GM13976 (cell line): ENCODE measurements at places on chromosomes 5 and 9.
A peak's percentile ranks its signal among the peaks of the same experiment; 100 is the strongest.

GRCh38 chr9:5556101-5556705 lies 45.9 kb downstream of the PDCD1LG2 start:
- no peak for DNase-seq

GRCh38 chr5:1702318-1702717 lies 97.3 kb downstream of the MRPL36 start:
- DNase-seq, result no peak

- no peak for DNase-seq
These were observed 53.4 kb upstream of the RPS23 start for GRCh38 chr5:82331557-82331956.

GRCh38 chr5:140005145-140005591 lies 37.9 kb downstream of the NRG2 start:
- DNase-seq, result peak; percentile 66

DNA sequence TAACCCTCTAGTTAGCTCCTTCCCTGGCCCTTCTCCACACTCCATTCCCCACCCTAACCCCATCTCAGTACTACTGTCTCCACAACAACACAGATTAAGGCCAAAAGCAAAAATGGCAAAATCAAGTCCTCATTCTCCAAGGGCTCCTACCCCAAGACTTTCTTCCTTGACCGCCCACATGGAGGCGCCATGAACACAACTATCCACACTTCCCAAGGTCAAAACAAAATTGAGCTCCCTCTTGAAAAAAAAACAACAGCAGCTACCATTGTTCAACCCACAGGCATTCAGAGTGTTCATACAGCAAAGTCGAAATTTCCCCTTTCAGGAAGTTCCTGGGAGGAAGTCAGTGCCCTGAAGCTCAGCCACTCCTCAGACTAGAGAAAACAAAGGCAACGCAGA lies 54.4 kb downstream of the GNAQ start:
- peak; percentile 13 for DNase-seq

DNA sequence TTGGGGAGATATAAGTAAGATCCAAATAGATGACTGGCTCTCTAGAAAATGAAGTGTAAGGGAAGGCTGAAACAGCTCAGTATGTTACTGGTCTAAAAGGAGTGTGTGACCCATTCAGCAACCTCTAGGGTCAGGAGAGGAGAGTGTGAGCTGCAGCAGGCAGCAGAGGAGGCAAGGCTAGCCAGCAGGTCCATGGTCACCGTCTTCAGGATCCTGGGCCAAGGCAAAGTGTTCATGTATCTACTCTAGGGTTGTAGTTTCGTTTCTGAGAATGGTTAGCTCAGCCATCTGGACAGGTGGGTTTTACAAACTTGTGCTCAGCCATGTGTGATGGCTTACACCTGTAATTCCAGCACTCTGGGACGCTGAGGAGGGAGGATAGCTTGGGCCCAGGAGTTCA lies 13.7 kb downstream of the MYO10 start:
- DNase-seq, result no peak

GRCh38 chr9:105269593-105269992 lies 25.1 kb downstream of the SLC44A1 start:
- DNase-seq, result no peak

GRCh38 chr5:66864240-66864884 lies 268.2 kb downstream of the MAST4 start:
- DNase-seq, result peak; percentile 12

DNA sequence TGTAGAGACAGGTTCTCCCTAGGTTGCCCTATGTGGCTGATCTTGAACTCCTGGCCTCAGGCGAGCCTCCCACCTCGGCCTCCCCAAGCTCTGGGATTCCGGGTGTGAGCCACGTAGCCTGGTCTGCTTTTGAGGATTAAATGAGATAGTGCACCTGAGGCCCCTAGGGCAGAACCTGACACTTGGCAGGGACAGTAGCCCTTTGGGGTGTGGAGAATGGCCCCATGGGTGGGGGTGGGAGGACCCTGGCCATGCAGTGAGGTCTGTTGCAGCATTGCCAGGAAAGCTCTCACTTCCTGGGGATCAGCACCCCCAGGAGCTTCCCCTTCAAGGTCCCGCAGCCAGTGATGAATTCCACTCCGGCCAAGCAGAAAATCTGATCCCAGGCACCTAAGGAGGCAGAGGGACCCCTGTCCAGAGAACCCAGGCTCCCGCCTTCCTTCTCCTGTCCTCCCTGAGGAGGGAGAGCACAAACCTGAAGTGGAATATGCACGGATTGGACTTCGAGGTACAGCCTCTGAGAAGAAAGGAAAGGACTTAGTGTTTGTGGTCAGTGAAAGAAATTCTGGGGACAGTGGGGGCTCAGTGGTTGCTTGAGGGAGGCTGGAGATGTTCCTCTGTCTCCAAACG lies 73.9 kb upstream of the UNC5A start:
- DNase-seq, result peak; percentile 6

DNA sequence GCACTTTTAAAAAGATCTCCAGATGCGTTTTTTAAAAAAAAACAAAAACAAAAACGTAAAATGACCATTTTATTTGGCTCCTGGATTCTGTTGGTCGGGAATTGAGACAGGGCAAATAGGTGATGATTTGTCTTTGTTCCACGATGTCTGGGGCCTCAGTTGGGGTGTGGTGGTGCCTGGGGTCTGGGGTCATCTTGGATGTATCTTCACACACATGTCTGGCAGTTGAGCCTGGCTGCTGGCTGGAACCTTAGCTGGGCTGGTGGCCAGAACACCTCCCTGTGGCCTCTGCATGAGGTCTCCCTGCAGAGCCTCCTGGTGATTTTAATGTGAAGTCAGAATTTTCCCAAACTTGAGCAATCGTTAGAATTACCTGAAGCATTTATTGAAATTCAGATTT lies 42.5 kb upstream of the BASP1 start:
- DNase-seq, result no peak

DNA sequence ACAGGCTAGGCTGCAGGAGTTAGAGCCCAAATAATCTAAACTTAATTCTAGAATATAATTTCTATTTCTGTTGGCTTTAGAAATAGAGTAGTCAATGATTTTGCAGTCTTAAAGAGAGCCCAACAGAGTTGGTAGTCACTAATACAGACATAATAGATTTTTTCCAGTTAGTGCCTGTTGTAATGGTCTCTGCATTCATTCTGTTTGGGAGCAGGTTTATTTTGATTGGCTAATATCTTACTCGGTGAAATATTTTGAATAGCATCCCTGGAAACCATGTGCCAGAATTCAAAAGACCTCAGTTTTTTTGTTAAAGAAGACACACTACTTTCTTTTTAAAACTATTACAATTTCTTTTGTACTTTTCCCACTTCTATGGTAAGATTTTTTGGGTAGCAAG lies 107.2 kb downstream of the RASGRF2 start:
- DNase-seq, result no peak

- DNase-seq, result no peak
These were observed 26.8 kb downstream of the WWC1 start for GRCh38 chr5:168318240-168318639.

DNA sequence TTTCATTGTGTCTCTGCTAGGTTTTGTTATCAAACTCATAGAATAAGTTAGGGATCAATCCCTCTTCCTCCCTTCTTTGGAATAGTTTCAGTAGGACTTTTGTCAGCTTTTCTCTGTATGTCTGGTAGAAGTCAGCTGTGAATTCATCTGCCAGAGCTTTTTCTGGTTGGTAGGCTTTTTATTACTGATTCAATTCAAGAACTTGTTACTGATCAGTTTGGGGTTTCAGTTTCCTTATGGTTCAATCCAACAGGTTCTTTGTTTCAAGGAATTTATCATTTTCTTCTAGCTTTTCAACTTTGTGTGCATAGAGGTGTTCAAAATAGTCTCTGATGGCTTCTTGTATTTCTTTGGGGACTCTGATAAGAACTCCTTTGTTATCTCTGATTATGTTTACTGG lies 221.7 kb downstream of the FGF10 start:
- no peak for DNase-seq

DNA sequence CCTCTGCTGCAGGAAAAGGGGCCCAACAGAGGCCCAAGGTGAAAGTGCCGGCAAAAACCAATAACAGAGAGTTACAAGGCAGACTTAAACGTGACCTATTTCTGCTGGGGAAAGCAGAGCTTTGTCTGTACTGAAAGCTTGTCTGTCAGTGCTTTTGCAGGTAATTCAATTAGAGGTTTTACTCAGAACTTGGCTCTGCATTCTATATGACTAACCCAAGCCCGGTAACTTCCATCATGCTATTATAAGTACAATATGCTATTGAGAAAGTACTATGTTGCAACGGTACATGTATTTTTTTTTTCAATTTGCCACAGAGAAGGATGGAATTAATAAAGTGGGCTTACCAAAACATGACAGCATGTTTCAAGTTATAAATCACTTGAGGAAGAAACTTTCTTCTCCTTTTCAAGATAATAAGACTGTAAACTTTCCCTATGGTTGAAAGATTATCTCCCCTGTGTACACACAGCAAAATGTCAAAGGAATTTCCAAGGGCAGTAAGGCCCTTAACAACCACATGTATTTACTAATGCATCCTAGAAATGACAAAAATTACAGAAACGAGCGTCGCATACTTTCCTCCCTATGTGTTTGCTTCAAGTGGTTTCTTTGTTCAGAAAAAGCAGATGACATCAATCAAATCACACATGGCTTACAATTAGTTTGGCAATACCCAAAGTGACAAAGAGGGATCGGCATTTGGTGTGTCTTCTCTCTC lies 282.4 kb downstream of the EFNA5 start:
- no peak for DNase-seq

DNA sequence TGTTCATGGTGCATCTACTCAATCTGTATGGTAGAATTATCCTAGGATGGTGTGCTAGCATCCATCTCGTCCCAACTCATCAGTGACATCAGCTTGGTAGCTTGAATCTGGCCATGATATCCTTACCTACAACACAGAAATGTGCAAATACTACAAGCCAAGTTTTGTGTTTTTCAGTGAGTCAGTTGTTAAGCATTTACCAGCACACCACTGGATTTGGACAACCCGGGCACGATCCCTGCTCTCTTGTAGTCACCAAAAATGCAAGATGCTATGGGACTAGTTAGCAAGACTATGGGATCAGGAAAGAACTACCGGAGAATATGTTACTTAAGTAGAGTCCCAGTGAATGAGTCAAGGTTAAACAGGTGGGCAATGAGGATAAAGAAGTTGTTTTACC lies 32.1 kb upstream of the ZNF354B start:
- DNase-seq, result no peak

DNA sequence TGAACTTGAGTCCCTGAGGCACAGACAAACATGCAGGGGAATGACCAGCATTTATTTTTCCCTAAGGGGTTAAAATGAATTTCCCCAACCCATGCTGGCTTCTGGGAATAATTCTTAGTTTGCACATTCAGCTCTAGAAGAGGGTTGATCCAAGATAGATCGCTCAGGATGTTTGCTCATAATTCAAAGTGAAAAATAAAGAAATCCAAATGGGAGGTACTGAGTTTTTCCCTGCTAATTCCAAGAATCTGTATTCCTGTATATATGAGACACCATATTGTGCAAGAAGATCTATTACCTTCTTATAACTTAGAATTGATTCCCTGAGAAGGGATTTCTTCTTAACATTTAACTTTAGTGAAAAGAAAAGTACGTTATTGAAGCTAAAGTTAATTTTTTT lies 96.2 kb downstream of the VCAN start:
- DNase-seq, result no peak

- DNase-seq, result no peak
These were observed 42.6 kb downstream of the HACD4 start for GRCh38 chr9:20988671-20989315.

GRCh38 chr5:5572010-5572865 lies 149.8 kb downstream of the ICE1 start:
- DNase-seq, result no peak

DNA sequence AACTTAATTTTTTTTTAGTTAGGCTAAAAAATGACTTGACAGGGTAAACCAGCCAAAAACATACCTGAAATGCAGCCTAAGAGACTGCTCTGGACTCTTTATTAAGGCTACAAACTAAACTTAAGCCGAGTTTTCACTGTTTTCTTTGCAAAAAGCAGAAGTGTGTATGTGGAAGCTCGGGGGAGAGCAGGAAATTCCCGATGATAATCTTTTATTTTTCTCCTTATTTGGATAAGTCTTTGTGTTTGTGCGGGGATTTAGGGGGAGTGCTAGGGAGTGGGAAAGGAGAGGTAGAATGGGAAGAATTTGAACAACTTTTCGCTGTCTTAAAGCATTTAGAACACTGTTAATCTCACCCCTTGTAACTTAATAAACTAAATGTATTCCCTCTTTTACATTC lies 30.7 kb upstream of the GPR21 start:
- no peak for DNase-seq

GRCh38 chr5:72949481-72949880 lies 6.4 kb upstream of the FCHO2 start:
- no peak for DNase-seq

DNA sequence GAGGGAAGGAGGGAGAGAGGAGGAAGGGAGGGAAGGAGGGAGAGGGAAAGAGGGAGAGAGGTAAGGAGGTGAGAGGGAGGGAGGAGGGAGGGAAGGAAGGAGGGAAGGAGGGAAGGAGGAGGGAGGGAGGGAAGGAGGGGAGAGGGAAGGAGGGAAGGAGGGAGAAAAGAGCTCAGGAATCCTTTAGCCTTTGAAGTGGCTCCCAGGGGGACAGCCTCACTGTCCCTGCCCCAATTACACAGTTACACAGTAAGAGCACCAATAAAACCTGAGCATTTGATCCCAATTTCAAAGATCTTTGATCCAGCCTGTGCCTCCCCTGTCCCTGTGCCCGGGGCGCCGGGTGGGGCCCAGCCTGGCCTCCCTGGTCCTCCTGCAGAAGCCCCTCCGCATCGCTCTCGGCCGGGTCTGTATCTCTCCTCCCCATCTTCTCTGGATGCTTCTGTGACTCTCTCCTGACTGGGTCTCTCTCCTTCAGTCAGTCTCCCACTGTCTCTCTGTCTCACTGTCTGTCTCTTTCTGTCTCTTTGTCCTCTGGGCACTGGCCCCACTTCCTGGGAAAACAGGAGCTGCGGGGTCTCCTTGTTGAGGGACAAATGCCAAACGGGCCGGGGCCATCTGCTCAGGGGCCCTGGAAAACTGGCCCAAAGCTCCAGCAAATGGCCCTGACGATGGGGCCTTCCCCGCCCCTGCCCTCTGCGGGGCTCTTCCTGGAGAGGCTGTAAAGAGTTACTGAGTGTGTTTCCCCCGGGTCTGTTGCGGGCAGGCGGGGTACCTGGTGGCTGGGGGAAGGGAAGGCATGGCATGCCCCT lies 54.2 kb upstream of the EGFL7 start:
- peak; percentile 47 for DNase-seq

DNA sequence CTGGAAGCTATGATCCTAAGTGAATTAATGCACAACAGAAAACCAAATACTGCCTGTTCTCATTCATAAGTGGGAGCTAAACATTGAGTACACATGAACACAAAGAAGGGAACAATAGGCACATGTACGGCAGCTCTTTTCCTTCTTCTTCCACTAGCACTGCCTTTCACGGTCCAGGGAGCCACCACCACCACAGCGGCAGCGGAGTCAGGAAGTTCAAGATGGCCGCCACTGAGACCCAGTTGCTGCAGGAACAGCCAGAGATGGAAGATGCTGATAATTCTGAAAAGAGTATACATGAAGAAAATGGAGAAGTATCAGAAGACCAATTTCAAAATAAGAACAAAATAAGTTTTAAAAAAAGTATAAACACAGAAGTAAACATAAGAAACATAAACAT lies 39.5 kb upstream of the TNFSF15 start:
- DNase-seq, result no peak

GRCh38 chr5:66498791-66499207 lies 97.4 kb upstream of the MAST4 start:
- peak; percentile 20 for DNase-seq

- DNase-seq, result no peak
These were observed 478.6 kb upstream of the WWC1 start for GRCh38 chr5:167812871-167813270.
